NCI-H187 (cell line): ENCODE measurements at places on chromosomes 2 and 18.

DNA sequence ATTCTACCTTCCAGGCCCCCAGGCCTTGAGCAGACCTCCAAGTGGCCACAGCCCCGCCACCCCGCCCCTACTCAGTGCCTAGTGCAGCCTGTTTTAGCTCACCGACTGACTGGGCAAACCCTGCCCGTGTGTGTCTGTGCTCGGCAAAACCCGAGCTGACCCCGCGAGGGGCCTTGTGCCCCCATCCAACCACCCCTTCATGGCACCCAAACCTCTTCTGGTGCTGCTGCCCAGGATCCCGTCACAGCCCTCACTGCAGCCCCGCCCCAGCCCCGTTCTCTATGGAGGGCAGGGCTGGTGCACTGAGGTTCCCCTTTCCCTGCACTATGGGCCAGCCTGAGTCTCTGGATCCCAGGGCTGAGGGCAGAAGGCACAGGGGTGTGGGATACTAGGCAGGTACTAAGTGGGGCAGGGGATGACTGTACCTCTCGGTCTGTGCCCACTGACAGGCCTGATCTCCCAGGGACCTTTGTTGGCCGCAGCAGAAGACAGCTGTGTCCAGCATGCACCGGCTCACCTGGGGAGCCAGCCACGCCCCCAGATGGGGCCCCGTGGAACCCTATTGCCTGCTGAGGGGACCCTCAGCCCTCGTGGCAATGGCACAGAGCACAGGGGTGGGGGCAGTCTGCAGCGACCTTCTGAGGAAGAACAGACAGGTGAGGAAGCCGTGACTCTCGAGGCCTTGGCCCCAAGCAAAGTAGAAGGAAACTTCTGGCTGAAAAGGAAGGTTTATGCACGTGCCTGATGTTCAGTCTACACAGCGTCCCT, 69.9 kb upstream of the OTOS start:
- DNase-seq: no peak

GRCh38 chr2:33047939-33048338, 101.2 kb downstream of the LTBP1 start:
- peak; percentile 73 for DNase-seq

- no peak for DNase-seq
These were observed 6.5 kb downstream of the CNDP1 start for GRCh38 chr18:74540652-74541421.

DNA sequence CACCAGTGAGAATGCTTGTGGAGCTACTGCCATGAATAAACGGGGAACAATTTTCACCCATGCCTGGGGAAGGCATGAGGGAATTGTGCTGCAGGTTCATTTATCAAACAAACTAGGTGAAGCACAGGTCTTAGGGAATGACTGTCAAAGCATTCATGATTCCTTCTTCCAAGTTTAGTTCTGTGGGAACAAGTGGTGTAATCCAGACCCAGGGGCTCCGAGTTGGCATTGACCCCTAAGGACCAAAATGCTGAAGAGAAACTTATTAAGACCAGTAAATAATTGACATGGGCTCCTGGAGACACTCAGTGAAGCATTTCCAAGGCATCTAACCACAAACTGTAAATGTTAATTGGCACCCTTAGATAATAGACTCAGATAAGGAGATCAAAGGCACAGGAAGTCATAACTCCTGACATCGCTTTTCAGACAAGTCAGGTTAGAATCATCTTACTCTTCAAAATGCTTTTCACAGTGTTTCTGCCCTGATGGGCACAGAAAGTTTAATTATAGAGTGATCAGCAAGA, 96.9 kb downstream of the SPP2 start:
- DNase-seq: no peak

DNA sequence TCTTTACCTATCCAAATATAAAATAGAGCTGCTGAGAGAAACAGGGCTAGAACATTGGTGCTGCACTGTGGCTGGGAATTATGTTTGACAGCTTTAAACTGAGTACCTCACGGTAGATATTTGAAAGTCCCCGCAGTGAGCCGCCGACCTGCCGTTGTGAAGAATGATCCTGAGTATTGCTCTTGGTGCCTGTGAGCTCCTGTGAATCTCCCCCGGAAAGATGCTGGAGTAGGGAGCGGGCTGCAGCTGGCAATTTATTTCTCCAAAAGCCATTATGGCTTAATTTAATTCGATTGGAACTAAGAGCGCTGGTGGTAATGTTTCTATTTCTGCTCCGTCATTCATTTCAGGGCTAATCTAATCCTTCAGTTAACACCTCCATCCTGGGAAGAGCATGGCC, 129.4 kb upstream of the TPO start:
- no peak for DNase-seq

GRCh38 chr18:39326772-39327171, 1761.2 kb upstream of the CELF4 start:
- DNase-seq: no peak

DNA sequence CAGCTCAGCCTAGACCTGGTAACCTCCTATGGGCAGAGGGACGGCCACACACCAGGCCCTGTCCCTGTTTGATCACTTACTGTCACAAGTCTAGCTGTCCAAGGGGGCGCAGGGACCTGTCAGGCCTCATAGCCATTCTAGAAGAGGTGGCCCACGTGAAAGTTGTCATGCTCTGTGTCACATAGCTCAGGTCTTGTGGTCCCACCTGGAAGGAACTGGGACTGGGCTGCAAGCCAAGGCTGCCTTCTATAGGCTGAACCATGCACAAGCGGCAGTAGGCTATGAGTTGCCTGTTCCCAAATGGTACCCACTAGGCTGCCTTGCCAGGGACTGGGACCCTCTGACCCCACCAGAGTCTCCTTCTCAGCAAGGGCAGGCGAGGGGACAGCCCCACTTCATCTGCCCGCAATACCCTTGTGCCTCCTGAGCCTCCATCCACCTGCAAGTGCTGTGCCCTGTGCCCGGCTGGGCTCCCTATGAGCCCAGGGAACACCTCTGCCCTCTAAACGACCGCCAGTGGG, 177.5 kb downstream of the ANAPC1 start:
- DNase-seq: no peak
